Activated CD8-positive, alpha-beta memory T cell treated with anti-CD3 and anti-CD28 coated beads for 4 hours (primary cell): ENCODE measurements at places on chromosomes 5 and 9.

GRCh38 chr9:36855448-36856315 is 178.4 kb downstream of the PAX5 start:
- DNase-seq: peak; percentile 4

DNA sequence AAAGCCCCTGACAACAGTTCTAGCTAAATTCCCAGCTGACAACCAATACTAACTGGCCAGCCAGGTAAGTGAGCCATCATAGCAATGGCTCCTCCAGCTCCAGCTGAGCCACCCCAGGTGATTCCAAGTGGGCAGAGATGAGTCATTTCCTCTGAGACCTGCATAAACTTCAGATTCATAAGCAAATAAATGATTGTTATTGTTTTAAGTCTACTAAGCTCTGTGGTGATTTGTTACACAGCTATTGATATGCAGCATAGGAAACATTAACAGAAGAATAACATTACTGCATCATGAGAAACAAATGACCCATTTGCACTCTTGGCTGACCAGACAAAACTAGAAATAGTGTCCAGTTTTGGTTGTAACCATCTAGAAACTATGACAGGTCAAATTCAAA is 60.3 kb downstream of the TTC39B start:
- no peak for DNase-seq

DNA sequence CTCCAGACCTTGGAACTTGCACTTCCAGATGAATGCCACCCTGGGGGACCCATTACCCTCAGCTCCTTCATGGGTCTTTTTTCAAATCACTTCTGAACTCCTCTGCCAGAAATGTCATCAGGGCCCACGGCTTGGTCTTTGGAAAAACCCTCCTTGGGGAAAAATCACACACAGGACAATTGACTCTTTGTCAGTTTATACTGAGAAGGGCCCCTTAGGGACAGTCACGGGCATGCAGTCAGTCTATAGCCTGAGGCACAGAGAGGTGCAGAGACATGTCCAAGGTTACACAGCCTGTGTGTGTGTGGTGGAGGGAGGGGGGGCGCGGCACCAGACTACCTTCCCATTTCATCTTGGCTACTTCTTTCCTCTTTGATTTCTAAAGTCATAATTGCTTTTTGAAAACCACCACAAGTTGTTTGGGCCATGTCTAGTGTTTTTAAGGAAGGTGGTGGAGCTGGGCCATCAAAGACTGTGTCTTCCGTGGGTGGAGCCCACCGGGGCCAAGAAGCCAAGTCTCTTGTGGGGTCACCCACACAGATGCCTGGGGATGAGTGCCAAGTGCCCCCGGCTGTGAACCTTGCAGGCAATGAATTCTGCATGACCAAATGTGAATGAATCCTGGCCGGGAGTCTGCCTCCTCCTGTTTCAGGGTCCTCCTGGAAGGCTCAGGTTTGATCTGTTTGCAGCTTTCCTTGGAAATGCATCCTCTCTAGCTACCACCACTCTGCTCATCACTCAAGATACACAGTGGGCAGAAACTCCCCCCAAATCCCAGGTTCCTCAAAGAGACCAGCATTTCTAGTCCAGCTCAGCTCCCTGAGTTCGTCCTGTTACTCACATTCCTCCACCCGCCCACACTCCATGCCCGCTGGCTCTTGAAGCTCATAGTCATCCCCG is 200.1 kb upstream of the TBC1D2 start:
- DNase-seq: no peak

GRCh38 chr9:134461426-134461982 is 135.2 kb downstream of the RXRA start:
- no peak for DNase-seq

DNA sequence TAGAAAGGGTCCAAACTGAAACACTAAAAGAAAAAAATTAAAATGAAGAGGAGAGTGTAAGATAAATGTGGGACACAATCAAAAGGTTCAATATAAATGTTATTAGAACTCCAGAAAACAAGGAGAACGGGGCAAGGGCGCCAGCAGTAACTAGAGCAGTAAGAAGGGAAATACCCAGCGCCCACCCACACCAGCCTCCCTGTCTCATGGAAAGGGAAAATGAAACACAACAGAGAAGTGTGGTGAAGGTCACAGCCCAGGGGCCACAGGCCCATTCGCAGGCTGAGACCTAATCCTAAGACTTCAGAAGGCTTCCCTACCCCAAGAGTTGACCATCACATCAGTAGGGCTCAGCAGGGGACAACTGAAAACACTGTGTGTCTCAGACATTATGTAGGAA is 45.8 kb upstream of the CLK4 start:
- no peak for DNase-seq

GRCh38 chr9:93094658-93095204 is 1.3 kb upstream of the CARD19 start:
- no peak for DNase-seq

DNA sequence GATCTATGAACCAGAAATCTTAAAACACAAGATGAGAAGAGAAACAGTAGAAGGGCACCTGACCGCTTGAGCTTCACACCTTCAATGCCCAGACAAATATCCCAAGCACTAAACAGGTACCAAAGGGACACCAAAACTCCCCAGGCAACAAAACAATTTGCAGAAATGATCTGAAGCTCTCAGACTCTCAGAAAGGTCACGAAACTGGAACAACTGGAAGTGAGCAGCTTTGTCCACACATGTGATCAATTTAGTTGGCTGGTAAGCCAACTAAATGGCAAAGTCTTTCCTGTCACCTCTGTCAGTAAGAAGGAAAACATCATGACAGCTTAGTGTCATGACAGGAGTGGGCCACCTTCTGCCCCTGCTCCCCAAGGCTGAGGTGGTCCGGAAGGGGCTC is 4.1 kb downstream of the IPPK start:
- no peak for DNase-seq

DNA sequence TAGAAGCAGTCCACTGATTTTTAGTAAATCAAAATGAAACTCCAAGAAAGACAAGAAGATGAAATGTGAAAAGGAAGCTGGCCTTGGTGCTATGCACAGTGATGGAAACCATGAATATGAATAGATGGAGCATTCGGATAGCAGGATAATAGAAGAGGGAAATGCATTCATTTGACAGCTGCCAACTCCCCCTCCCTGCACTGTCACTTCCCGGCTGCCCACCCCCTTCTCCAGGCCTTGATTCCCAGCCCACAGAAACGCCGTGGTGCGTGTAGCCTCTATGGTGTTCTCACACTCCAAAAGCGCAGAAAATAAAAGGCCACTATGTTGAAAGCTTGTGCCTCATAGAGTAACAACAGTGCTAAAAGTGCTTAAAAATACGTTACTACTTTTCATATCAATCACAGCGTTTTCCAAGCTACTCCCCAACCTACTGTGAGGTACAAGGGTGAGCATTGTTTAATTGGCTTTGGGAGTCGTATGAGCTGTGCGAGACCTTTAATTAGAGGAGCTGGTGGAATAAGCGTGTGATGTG is 26.1 kb upstream of the IFNK start:
- no peak for DNase-seq

DNA sequence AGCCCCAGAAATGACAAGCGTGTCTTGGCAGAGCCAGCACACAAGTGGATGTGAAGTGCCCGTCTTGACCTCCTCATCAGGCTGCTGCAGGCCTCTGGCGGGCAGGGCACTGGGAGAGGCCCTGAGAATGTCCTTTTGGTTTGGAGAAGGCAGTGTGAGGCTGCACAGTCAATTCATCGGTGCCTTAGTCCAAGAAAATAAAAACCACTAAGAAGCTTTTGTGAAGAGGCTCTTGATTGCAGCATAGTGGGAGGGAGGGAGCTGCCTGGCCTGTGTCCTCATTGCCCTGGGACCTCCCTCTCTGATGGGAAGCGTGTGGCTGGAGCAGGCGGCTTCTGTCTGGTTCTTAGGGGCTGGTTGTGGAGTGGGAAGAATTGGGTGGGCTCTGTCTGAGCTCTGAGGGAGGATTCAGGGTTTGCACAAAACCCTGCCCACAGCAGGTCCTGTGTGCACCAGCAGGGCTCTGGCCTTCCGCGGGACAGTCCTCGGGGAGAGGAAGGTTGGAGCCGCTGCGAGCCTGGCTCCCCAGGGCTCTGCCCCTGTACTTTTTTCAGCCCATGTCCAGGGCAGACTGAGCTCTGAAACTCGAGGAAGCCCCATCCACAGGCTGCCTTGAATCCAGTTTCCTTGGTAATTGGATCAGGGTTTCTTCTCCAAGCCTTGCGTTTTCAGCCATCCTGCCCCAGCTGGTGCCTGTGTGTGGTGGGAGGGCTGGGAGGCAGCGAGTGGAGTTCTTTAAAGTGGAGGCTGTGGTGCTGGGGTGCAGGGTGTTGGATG is 1.1 kb downstream of the HRCT1 start:
- DNase-seq: no peak

DNA sequence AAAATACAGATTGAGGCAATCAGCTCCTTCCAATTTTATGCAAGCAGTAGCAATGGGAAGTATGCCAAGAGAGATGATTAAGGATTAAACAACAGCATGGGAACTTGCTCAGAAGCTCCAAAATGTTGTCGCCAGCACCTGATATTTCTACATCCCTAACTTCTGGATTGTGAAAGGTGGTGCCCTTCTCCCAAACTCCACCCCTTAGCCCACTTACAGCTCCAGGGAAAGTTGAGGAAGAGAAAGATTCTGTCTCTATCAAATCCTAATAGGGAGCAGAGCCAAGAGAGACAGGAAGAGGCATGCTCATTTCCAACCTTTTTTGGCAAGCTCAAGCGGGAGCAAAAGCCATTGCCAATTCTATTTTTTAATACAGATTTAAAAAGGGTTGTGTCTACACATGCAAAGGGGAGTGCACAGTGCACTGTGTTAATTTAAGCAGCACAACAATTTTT is 92.4 kb upstream of the NR3C1 start:
- no peak for DNase-seq
